ENCODE measurements at places on chromosomes 7 and 10.
A peak's percentile ranks its signal among the peaks of the same experiment; 100 is the strongest.

GRCh38 chr10:122138831-122139625, 132.1 kb upstream of the BTBD16 start:
- DNase-seq, result no peak

- DNase-seq, result no peak
These were observed 77.4 kb upstream of the ANLN start for GRCh38 chr7:36312064-36312914.

GRCh38 chr10:14306190-14306589, 24.5 kb downstream of the FRMD4A start:
- no peak for DNase-seq

- no peak for DNase-seq
These were observed 408.1 kb downstream of the AUTS2 start for GRCh38 chr7:70006261-70006920.

GRCh38 chr7:152366662-152367061, 69.1 kb downstream of the KMT2C start:
- peak; percentile 32 for DNase-seq
